ENCODE measurements at places on chromosomes 12 and 14.

DNA sequence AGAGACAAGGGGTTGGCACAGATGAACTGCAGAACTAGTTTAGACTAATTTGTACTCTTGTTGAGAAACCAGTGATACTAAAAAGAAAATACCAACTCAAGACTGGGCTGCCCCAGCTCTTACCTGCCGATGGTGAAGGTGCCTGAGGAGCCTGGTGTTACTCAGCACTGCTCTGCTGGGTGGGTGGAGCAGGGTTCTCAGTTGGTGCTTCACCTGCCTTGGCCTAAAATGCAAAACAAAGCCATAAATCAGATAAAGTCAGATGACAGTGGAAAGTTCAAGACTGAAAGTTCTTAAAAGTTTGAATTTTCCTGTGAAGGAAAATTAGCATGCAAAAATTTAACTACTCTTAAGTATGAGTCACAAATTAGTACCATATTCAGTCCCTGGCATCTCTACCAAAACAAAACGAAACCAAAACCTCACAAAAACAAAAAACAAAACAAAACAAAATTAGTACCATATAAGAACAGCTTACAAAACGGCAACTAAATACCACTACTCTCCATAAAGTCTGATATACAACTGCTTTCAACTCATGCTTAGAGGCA is 21.9 kb downstream of the YBX3 start:
- no peak for DNase-seq

DNA sequence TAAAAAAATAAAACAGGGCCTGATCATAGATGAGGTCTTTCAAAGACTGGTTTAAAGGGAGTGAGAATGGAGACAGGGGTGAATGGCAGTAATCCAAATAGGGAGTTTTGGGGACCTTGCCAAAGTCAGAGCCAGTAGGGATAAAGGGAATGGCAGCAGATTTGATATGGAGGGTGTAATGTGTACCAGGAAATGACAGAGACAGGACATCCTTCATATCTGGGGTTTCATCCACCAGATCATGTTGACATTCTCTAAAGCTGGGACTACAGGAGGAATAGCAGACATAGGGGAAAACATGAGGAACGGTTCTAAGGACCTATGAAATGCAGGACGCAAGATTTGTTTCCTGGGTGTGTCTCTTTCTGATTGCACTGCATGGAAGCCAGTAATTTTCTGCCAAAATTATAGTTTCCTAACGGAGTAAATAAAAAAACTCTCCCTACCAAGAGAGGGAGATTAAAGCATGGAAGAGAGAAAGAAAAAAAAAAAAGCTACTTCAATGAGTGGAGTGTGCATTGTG is 169.9 kb downstream of the PRKD1 start:
- no peak for DNase-seq

GRCh38 chr12:69278814-69279782 is 39.7 kb downstream of the CPSF6 start:
- no peak for DNase-seq

- DNase-seq: no peak
Observed at GRCh38 chr14:105581551-105582341, 55.4 kb downstream of the TMEM121 start.

DNA sequence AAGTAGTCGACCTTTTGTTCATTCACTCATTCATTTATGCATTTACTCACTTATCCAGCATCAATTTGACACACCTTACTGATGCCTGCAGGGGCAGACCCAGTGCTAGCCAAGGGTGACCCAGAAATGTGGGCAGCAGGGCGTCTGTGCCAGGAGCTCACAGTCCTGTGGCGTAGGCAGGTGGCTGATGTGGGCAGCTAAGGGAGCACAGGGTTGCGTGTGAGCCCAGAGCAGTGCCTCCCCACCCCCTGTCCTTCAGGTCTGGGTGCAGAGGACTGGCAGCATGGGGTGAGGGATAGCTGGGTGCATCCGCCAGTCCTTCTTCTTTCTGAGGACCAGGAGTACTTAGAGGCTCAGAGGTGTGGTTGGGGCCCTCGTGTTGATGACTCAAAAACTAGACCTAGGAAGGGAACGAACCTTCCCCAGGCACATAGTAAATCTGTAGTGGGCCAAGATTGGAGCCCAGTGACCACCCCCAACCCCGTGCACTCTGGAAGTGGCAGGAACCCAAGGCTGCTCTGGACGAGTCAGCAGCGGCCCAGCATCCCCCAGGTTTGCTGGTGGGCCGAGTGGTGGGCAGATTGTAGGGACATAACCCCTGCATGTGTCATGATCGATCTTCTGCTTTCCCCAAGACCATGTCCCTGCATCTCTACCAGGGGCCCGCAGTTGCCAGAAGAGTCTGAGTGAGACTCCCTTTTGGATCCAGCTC is 63.9 kb downstream of the BEGAIN start:
- DNase-seq: no peak

All from brain microvascular endothelial cell (primary cell).